ENCODE measurements at places on chromosomes 11 and 22.

DNA sequence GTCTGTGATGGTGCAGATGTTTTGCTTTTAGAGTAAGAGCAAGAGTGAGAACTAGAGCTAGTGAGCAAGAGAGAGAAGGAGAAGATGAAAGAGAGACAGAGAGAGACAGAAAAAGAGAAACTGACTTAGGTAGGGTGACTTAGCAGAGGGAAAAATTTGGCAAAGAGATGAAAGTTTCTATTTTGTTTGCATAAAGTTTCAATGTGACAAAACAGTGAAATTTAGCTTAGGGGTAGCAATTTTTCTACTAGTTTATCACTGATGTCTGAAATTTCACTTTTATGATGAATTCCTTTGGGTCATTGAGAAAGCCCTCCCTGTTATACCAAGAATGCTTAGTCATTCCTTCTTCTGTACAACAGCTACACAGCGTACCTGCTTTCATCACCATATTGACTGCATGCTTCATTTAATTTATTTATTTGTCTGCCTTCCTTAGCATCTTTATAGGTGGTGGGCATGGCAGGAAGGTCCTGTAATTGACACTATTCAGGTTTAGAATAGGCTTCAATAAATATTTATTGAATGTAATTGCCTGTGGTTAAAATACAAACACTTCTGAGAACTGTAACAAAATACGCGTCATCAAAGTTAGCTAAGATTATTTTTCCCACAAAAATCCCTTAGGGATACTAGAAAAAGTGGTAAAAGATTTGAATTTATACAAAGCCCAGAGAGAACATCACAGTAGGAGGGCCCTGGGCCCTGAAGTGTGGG, 19.9 kb upstream of the CTSC start:
- no peak for DNase-seq

GRCh38 chr22:36954251-36955014, 41.0 kb downstream of the CSF2RB start:
- no peak for DNase-seq

- no peak for DNase-seq
These were observed 4.2 kb downstream of the USP35 start for GRCh38 chr11:78192911-78193351.

DNA sequence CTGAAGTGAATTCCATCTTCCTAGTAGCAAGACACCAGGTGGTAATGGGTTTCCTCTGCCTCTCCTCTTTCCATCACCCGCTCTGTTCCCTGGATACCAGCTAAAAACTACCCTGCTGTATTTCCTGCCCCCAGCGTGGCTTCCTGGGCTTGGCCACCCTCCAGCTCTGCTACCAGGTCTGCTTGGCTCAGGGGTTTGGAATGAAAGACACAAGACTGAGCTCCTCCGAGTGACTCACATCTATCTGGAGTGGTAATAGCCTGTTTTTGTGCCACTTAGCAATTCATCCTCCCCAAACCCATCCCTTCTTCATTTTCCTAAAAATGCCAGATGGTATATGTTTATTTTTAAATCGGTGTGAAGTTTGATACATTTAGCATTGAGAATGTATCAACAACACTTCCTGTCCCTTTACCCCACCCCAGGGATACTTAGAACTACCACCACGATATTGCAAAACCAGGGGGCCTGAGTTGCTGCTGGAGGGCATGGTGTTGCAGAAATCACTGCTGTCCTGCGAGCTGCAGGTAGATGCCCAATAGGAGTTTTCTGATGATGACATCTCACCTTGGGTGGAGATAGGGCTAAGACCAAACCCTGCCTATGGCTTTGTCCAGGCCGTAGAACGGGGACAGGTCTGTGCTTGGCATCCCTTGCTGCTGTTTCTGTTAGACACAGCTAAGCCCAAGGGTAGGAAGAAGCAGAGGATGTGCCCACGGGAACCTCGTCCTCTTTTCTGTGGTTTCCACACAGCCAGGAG, 7.5 kb upstream of the MICAL3 start:
- DNase-seq, result no peak

DNA sequence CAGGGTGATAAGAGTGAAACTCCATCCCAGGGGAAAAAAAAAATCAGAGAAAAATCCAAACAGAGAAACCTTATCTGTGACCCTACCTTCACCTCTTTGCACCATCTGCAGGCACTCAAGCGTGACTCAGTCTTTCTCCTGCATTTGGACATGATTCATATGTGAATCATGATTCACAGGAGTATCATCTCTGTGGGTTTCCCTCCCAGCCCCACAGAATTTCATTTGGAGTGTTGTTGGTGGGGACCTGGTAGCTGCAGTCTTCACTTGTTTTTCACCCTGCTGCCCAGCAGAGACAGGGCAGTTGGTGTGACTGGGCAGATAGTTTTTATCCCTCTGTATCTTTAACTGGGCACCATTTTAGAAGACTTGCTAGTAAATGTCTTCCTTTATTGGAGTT, 75.7 kb downstream of the DEPDC5 start:
- DNase-seq, result no peak

- no peak for DNase-seq
These were observed 36.8 kb upstream of the ADORA2A start for GRCh38 chr22:24390576-24390975.

DNA sequence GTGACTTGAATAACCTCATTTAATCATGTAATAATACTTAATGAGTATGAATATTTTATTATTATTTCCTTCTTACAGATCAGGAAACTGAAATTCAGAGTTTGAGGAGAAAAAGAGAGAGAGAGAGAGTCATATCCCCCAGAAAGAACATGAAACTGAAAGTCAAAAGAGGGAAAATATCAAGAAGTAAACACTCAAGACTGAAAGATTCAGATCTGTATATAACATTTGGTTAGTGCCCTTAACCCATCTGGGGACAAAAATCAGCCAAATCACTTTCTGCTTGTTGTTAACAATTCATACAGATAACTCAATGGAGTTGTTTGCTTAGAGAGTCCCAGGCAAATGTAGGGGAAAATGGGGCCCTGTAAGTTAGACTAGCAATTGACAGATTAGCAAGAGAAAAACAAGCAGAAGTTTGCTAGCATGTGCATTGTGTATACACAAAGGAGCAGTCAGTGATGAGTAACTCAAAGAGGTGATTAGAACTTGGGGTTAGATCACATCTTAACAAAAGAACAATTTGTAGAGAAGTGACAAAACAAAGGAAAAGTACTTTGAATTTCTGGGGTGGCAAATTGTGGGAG, 25.9 kb upstream of the MMP13 start:
- no peak for DNase-seq

GRCh38 chr11:122879785-122880184, 2.8 kb upstream of the JHY start:
- no peak for DNase-seq

GRCh38 chr11:69202511-69203221, 46.9 kb downstream of the SMIM38 start:
- no peak for DNase-seq

- DNase-seq, result peak; percentile 76
These were observed at the start of gene MFNG for GRCh38 chr22:37486224-37486845. TSS of gene MFNG (minus strand) at chr22:37486384. CDS start at chr22:37486177, 207 bp downstream.

DNA sequence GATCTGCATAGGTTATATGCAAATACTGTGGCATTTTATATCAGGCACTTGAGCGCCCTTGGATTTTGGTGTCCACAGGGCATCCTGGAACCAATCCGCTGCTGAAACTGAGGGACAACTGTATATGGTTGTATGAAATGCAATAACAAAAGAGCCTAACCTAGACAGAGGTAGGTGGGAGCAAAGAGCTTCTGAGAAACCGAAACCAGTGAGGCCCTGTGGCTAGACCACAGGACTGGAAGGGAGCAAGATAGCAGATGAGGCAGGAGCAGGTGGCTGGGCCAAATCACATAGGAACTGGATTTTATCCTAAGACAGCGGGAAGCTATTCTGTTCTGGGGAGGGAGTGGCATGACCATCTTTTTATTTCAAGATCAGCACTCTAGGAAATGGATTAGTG, 30.1 kb downstream of the RCN1 start:
- no peak for DNase-seq

GRCh38 chr11:47887910-47888569, 39.9 kb upstream of the NUP160 start:
- no peak for DNase-seq

- DNase-seq, result peak; percentile 62
These were observed 116.2 kb downstream of the ETS1 start for GRCh38 chr11:128471138-128471661.

All from naive B cell (primary cell).